ENCODE measurements at places on chromosomes 6 and 20.

GRCh38 chr20:62239278-62239879 is 1.1 kb downstream of the OSBPL2 start:
- DNase-seq = no peak

- DNase-seq = peak; percentile 100
These were observed at the start of gene MSH5 for GRCh38 chr6:31739639-31740396. MSH5 (plus strand) TSS chr6:31740005; CDS start chr6:31740467, 462 bp downstream.

- no peak for DNase-seq
These were observed 73.1 kb downstream of the PTCHD4 start for GRCh38 chr6:48037946-48038345.

GRCh38 chr20:58816051-58816450 is 34.7 kb downstream of the GNAS-AS1 start:
- no peak for DNase-seq

GRCh38 chr6:164322533-164322932 is 908.0 kb downstream of the QKI start:
- no peak for DNase-seq
